Caco-2 (cell line): ENCODE measurements at places on chromosomes 7 and 10. TPM values are rescaled to one million over a fixed set of nuclear protein-coding genes. Genes with fewer than 3 reads are reported as not detected.

Gene ZNF138
- total RNA-seq: 10.2 and 12.5 TPM in 2 replicates

Gene NPSR1
- not detected in 2 replicates for total RNA-seq

Gene SSMEM1
- not detected in 2 replicates for total RNA-seq

- DNase-seq: no peak
Observed at GRCh38 chr10:79316671-79317431, 30.4 kb upstream of the PPIF start.

DNA sequence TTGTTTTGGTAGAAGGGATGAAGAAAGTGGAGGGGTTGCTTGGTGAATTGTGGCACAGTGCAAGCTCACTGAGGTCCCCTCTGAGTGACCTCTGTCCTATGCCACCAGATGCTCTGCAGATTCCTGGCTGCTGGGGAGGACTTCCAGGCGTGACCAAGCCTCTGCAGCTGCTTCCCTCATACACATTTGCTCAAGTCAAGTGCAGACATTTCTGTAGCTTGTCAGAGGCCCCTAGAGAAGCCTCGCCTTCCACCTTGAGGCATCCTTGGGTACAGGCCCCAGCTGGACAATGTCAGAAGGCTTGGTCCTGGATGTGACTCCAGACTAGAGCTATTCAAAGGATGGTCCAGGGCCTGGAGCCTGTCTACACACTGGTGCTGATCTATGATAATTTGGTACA, 464.2 kb downstream of the PLXNA4 start:
- DNase-seq: no peak

GRCh38 chr7:39356172-39356925, 209.9 kb upstream of the YAE1 start:
- no peak for DNase-seq

GRCh38 chr7:101245147-101245668, 327 bp upstream of the FIS1 start:
- DNase-seq: no peak
